ENCODE measurements at places on chromosomes 7 and 10.

DNA sequence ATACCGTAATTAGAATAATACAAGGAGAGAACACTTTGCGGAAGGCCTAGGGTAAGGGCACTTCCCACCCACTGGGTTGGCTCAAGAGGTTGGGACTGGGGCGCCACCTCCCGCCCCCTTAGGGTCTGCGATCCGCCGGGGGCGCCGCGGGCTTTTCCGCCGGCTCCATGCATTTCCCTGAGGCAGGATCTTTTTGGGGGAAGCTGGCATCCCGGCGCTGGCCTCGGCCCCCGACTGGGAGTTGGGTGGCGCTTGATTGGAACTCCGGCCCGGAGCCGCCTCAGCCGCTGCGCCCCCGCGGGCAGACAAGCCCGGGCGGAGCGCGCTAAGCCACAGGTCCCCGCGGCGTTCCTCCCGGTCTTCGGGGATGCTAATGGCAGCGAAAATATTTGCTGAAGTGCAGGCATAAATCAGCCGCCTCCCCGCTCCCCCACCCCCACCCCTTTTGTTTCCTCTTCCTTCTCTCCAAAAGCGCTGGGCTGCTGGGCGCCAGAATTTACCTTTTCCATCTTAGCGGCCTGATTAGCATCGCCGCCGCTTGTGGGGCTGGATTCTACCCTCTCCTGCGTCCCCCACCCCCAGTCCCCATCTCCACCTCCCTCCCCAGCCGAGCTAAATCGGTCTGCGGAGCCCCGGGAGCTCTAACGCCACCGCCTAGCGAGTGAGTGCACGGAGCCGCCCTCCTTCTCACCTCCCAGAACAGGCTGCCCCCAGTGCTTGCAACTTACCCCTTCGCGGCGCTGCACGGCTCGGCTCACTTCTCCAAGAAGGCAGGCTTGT is 5.1 kb downstream of the UNC5B start:
- no peak for DNase-seq

DNA sequence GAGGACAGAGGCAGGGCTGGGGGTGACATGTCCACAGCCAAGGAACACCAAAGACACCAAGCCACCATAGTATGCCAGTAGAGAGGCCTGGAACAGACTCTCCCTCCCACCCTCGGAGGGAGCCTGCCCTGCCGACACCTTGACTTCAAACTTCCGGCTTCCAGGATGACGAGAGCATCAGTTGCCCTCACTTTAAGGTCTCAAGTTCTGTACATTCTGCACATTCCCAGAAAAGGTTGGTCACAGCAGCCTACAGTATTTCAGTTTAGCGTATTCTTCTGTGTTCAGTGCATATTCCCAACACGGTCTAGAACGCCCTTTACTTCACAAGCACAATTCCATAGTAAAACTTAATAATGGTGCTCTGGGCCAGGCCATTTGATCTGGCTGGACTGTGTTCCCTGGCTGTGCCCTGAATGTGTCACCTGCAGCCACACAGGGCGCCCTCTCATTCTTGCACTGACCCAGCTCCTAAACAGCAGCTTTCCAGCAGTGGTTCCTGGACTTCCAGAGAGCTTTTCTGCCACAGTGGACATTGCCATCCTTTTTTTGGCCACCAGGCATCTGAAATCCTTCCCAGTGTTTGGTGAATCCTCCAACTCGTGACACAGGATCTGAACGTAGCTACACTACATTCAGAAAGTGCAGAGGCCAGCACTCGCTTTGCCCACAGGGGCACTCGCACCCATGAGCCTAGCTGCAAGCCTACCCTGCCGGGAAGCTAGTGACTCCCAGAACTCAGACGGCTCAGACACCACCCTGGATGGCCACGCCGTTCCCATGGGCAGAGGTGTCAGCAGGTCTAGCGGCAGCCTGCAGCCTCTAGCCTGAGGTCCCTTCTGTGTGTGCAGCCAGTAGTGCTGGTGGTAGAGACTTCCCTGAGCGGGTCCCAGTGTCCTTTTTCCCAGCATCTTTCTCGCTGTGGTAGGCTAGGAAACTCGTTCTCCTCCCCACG is 36.4 kb upstream of the INSIG1 start:
- DNase-seq, result no peak

- no peak for DNase-seq
Measured at GRCh38 chr7:139431010-139431409, 52.5 kb downstream of the KLRG2 start.

GRCh38 chr10:21431799-21432198 is 93.7 kb downstream of the SKIDA1 start:
- no peak for DNase-seq

- DNase-seq, result no peak
Measured at GRCh38 chr10:23892296-23892695, 316.6 kb upstream of the KIAA1217 start.

GRCh38 chr7:138546064-138546619 is 86.1 kb downstream of the TRIM24 start:
- DNase-seq, result no peak

Measured in CD14-positive monocyte (primary cell).